ENCODE measurements at places on chromosomes 11 and 22.

DNA sequence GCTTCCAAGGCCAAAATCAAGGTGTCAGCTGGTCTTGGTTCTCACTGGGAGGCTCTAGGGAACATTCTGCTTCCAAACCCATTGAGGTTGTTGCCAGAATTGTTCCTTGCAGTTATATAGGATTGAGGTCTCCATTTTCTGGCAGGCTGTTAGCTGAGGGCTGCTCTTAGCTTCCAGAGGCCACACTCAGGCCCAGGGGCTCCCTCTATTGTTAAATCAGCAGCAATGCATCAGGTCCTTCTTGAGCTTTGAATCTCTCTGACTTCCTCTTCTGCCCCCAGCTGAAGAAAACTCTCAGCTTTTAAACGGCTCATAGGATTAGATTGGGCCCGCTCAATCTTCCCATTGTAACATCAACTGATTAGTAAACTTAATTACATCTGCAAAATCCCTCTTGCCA, 39.3 kb upstream of the BSX start:
- DNase-seq: peak; percentile 21

DNA sequence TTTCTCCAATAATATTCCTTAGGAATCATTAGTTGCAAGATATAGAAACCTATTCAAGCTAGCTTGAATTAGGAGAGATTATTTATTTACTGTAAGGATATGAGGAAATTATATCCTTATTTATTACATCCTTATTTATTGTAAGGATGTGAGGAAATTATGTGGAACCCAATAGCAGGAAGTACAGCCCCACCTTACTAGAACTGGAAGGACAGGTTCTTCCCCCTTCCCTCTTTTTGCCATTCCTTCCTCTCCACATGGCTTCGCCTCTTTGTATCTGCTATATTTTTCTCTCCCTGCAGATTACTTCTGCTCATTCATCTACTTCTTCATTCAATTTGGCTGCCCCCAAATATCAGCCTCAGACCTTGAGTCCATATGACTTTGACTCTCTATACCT, 49.5 kb upstream of the B3GNT6 start:
- no peak for DNase-seq

GRCh38 chr11:91986218-91986617, 238.4 kb upstream of the FAT3 start:
- DNase-seq: no peak

DNA sequence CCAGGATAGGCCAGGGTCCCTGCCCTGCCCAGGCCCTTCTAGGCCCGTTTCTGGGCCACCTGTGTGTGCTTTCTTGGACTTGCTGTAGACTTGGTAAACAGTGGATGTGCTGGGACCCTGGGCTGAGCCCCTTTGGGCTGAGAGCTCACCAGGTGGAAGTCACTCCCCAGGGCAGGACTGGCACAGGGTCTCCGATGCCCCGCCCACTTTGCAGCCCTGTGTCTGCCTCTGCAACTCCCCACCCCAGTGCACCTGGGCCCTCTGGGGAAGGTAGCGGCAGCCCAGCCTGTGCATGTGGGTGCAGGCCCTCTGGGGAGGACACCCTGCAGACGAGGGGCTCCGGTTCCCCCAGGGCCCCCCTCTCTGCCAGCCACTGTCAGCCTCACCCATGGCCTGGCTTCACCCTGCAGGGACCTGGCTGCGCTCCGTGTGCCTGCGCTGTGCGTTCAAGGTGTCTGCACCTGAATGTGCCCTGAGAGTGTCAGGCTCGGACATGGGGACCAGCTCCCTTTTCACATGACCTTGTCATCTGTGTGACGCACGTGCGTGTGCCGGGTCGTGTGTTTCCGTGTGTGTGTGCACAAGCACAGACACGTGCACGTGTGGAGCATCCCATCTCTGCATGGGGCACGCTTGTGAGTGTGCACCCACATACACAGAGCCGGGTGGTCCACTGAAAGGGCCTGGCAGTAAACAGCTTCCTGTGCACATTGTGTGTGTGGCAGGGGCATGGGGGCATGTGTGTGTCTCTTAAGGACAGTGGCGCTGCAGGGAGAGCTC, 118.5 kb downstream of the KCNQ1OT1 start:
- no peak for DNase-seq

DNA sequence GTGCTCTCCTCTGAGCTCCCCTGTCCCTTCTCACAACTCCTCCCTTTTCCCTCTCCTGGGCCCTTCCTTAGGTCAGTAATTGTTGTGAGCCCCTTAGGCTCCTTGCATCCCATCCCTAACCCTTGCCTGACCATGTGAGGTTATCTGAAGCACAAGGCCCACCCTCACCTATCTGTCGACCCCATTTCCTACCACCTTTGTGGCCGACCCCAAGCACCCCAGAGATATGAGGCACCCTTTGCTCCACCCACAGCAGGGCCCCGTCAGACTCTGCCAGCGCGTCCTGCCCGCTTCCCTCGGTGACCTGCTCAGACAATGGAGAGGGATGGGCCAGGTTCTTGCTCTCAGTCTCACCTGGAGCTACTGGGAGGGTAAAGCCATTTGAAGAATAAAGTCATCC, 1.3 kb downstream of the GNG3 start:
- no peak for DNase-seq

DNA sequence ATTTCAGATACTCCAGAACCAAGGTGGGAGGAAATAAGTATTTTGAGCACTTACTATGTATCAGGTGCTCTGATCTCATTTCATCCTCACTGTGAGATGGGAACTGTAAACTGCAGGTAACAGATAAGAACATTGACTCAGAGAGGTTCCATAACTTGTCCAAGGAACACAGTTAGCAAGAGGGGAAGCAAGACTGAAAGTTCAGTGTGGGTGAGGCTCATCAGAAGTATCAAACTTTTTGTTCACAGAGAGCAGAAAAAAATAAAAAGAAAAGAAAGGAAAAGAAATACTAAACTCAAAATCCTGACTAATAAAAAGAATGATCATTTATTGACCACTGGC, 37.1 kb downstream of the RAB30 start:
- DNase-seq: no peak

- DNase-seq: no peak
Observed at GRCh38 chr11:70108250-70108649, 30.1 kb downstream of the ANO1 start.

DNA sequence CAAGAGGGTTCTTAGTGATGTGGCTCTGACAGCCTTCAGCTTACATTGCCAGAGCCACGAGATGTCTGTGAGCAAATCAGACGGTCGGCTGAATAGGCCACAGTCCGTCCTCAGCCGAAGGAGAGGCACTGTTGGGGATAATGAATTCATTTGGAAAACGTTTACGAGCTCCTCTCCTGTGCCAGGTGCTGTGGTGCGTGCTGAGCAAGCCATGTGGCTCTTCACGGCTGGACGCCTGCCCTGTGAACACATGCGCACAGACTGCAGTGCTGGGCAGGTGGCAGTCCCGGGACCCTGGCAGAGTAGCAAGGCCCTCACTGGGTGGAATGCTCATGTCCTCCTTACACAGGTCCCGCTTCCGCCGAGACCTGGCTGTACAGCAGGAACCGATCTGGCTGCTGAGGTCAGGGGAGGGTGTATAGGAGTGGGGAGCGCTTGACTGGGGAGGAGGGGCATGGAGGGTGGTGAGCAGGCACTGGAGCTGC, 6.8 kb downstream of the TBC1D22A start:
- DNase-seq: no peak

- peak; percentile 68 for DNase-seq
Observed at GRCh38 chr11:28146123-28146751, 38.0 kb downstream of the METTL15 start.

DNA sequence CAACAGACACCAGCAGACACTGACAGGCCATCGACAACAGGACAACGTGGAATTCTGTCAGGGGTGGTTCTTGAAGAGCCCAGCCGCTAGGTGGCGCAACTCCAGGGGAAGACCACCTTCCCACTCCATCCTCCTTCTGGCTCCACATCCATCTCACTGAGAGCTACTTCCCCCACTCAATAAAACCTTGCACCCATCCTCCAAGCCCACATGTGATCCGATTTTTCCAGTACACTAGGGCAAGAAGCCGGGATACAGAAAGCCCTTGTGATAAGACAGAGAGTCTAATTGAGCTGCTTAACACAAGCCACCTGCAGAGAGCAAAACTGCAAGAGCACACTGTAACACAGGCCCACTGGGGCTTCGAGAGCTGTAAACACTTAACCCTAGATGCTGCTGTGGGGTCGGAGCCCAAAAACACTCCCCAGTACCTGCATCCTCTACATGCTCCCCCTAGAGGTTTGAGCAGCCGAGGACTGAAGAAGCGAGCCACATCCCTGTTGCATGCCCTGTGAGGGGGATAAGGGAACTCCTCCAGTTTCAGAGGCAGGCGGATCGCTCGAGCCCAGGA, 11.5 kb upstream of the RAB39A start:
- peak; percentile 9 for DNase-seq

- no peak for DNase-seq
Observed at GRCh38 chr11:131254254-131254653, 116.2 kb upstream of the NTM start.

DNA sequence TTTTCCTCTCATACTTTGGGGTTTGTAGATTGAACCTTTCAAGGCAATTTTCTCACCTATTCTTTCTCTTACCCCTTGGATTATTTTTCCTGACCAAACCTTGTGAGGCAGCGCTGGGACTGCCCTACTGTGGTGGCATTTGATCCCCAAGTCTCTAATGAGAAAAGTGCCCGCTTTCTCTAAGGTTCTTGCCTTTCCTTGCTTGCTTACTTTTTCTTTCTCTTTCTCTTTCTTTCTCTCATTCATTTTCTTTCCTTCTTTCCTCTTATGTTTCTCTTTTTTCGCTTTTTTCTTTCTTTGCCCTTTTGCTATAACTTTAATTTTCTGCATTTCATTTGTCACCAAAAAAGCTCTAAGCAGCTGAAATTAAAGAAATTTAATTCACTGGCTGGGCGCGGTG, 40.7 kb upstream of the ADSL start:
- DNase-seq: no peak

DNA sequence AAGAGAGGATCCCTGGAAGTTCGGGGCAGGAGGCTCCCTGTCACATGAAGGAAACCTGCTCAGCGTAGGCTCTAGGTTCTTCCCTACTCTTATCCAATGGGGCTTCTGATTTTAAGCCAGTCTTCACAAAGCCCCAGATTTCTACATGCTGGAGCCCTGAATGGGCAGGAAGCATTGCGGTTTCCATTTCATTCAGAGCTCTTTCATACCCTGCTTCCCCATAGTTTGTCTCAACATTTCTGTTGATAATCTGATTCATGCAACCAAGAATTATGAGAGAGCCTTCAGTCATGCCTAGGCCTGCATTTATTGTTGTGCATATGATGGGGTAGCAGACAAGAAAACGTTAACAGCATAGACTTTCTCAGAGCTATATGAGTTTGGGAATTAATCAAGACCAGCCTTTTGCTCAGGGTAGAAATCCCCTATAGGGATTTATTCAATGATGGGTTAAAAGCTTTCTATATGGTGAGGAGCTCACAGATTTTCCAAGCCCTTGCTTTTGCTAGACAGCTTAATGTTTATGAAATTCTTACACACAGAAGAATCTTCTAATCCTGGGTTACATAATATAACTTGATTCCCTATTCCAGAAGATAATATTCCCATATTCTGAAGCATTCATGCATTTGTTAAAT, 15.9 kb downstream of the OR51B4 start:
- DNase-seq: no peak

DNA sequence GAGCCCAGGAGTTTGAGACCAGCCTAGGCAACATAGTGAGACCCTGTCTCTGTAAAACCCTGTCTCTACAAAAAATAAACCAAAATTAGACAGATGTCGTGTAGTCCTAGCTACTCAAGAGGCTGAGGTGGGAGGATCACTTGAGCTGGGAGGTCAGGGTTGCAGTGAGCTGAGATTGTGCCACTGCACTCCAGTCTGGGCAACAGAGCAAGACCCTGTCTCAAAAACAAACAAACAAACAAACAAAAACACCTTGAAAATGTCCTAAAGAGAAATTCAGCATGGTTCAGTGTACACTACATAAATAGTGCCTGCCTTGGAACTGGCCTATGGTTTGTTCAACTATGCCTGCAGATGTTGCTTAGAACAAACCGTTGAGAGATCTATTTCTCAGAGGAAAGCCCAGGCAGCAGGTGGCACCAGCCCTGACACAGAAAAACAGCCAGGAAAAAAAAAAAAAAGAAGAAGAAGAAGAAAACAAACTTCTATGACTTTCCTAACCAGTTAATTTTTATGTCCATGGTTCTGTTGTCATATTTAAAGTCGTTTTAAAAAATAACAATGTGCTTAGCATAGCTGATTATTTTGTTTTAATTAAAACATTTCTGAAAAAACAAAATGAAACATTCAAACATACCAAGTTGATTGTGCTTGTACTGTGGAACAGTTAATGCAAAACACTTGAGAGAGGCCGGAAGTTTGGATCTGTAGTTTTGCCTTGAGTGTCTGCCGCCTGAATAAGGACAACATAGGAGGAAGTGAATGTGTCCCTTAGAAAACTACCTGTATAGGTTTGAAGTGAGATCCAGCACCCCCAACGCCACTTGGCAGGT, 5.4 kb downstream of the KREMEN1 start:
- DNase-seq: no peak

DNA sequence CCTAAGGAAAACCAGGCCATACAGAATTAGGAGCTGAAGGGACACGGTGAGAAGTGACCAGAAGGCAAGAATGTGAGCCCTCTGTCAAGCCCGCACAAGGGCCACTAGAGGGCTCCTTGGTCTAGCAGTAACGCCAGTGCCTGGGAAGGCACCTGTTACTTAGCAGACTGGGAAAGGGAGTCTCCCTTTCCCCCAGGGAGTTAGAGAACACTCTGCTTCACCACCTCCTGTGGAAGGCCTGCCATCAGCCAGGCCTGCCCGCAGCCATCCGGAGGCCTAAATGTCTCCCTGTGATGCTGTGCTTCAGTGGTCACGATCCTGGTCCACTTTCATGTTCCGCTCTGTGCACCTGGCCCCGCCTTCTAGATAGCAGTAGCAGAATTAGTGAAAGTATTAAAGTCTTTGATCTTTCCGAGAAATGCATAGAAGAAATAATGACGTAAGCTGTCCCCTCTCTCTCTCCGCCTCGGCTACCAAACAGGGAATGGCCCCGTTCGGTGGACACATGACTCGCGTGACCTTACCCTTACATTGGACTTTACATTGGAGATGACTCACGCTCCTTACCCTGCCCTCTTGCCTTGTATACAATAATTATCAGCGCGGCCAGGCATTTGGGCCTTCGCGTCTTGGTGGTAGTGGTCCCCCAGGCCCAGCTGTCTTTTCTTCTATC, 10.7 kb upstream of the GSTP1 start:
- no peak for DNase-seq

GRCh38 chr11:16091862-16092261, 264.5 kb downstream of the SOX6 start:
- DNase-seq: no peak
